ENCODE measurements at places on chromosomes 16 and 17.
A peak's percentile ranks its signal among the peaks of the same experiment; 100 is the strongest.

GRCh38 chr17:7111784-7112509 lies 2.7 kb downstream of the ASGR2 start:
- no peak for DNase-seq

GRCh38 chr17:15261258-15261801 lies 3.8 kb downstream of the PMP22 start:
- peak; percentile 42 for DNase-seq

DNA sequence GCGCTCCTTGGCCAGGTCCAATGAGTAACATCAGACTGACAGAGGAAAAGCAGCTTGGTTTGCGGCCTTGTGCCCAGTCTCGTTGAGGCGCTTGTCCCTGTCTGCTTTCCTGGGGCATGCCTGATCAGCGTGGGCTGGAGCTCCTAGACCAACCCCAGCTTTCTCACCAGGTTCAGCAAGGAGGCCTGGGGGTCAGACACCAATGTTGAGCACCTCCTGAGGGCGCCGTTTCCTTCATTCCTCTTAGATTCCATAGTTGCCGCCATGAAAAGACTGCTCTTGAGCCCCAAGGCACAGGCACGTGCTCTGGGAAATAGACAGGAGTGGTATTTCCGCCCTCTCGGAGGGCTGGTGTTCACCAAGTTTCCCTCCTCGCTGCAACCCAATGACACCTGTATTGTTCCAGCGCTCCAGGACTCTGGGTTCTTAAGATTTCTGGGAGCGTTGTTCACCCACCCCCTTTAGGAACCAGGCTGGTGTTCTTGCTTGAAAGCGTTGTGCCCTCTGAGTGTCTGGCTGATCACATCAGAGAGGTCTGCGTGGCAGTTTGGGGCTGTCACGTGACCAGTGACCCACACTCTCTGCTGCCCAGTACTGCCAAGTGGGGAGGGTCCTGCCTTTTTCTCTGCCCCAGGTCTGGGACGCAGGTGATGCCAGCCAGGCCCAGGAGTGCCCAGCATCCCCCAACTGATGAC lies 18.0 kb downstream of the KCTD2 start:
- DNase-seq, result no peak

GRCh38 chr17:77419547-77420094 lies 278.9 kb downstream of the SEC14L1 start:
- DNase-seq, result peak; percentile 58
